ENCODE measurements at places on chromosomes 12 and 14.

GRCh38 chr12:132137483-132138125 lies 6.5 kb downstream of the DDX51 start:
- DNase-seq, result no peak

DNA sequence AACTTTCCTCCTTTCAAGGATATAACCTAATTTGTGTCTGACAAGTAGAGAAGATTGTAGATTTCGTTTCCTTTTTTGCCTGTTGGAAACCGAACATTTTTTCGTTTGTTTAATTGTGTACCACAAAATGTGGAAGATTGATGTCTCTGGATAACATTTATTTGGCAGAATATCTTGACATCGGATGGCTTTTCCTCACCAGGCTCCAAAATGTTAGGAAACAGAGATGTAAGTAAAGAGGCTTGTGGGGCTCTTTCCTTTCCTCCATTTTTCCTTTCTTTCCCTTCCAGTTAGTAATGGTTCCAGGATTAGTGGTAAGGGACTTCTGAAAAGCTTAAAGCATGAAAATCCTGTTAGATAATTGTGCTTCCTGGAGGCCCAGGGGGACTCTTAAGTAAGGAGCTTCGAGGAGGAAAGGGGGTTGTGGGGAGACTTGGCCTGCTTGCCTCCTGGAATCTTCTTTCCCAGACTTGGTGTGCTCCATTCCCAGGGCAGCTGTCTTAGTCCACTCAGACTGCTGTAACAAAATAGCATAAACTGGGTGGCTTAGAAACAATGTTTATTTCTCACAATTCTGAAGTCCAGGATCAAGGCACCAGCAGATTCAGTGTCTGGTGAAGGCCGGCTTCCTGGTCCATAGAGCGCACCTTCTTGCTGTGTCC lies 243.1 kb upstream of the PWP1 start:
- no peak for DNase-seq

DNA sequence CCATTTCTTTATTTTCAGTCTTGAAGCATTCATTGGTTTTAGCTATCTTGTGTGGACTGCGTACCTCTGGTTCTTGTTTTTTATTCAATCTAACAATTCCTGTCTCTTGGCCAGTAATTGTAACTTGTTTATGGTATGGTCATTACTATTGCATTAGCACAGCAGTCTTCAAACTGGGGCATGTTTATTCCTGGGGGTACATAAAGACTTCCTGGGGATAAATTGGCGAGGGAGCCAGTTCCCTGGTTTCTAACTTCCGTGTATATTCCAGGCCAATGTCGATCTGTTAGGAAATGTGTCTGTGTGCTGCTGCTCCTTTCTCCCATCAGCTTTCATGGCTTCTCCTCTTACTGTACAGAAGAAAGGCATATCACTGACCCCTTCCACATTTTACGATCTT lies 13.7 kb upstream of the EVL start:
- no peak for DNase-seq

DNA sequence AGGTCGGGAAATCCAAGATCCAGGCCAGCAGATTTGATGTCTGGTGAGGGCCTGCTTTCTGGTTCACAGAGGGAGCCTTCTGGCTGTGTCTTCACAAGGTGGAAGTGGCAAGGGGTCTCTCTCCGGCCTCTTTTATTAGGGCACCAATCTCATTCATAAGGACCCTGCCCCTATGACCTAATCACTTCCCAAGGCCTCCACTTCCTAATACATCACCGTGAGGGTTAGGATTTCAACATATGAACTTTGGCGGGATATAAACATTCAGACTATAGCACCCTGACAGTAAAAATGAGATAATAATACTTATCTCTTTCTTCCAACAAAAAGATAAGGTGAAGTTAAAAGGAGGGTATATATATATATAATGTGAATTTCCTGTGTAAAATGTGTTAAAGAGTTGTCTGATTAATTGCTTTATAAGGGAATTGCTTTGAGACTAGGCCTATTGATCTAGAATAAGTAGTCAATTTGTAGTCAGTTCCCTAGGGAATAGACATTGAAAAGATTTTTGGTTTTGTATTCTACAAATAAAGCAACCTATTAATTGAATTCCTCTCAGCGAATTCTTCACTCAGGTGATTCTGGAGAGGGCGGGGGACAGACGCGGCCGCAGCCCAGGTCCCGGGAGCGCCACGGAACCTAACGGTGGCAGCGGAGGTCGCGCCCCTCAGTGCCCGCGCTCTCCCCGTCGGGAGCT lies 516 bp upstream of the LGALS3 start:
- no peak for DNase-seq

DNA sequence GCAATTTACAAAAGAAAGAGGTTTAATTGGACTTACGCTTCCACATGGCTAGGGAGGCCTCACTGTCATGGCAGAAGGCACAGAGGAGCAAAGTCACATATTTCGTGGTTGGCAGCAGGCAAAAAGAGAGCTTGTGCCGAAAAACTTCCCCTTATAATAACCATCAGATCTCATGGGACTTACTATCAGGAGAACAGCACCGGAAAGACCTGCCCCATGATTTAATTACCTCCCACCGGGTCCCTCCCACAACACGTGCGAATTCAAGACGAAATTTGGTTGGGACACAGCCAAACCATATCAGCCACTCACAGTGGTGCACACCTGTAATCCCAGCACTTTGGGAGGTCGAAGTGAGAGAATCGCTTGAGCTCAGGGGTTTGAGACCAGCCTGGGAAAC lies 68.5 kb downstream of the FBXL14 start:
- no peak for DNase-seq

DNA sequence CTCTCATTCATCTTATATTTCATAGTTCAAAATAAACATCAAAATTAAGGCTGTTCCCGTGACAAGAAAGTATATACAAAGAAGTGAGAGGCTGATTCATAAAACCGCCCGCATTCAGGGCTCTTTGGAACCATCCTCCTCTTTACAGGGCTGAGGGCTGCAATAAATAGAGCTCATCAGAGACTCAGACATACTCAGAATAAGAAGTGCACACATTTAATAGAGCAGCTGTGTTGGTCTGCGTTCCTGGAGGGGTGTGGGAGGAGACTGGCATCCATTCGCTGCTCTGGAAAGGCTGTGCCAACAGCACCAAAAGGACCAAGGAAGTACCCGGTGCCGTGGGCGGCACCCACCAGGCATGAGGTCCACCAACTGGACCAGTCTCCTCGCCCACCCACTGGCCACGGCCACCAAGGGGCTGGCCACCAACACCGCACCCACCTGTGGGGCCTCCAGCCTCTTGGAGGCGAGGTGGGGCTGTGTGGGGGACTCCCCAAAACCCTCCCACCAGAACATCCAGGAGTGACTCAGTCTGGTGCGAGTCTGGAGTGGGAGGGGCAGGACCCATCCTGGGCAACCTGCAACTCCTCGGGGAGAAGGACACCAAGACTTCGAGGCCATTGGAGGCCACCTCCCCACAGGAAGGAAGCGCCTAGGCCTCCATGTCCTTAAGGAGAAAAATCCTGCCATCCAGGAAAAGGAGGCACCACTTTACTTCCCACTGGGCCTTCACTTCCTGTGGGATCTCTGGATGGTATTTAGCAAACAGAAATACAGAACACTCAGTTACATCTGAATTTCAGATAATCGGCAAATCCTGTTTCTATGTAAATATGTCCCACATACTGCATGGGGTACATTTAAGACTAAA lies 32.7 kb downstream of the VCPKMT start:
- peak; percentile 82 for DNase-seq

- no peak for DNase-seq
Measured at GRCh38 chr14:57987596-57988300, 121.9 kb upstream of the SLC35F4 start.

DNA sequence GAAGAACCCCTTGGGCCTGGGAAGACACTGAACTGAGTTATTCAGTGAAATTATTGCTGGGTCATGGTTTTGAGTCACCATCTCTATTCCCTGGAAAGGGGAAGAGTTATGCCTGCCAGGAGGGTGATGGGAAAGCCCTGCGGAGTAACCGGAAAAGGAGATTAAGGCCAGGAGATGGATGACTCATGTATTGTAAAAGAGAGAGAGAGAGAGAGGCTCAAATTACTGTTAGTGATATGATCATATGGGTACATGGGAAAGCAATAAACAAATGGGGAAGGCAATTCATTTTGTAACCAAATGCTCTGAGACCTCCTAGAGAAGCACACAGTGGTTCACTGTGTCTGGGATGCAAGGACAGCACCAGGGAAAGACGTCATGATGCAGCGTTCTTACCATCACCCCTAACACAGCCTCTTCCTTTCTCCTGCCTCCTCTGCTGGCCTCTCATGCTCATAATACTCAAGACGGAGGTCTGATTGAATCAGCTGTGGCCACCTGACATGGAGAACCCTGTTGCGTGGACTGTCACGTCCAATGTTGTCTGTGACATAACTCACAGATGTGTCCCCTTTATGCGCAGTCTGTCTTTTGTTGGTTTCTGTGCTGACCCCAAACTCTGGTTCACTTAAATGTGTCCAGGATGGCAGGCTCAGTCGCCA lies 243.7 kb downstream of the TMEM132D start:
- DNase-seq, result no peak

DNA sequence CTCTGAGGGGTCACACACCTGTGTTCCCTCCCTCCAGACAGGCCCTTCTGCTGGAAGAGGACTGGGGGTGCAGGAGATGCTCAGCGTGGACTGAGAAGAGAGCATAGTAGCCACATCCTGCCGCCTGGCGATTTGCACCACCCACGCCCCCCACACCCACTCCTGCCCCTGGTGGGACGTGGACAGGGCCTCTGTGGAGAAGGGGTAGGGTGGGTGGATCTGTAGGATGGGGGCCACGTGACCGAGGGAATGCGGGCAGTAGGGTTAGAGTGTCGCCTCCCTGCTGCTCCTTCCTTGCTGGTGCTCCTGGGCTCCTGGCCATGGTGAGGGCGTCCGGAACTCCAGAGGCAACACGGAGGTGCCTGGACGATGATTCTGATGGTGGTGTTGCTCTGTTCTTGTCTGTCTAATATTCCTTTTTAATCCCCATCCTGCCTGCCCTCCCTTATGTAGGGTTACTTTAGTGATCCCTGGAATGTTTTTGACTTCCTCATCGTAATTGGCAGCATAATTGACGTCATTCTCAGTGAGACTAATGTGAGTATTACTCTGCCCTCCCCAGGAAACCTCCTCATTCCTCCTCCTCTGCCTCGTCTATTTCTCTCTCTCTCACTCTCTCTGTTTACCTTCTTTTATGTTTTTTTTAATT lies 161.5 kb upstream of the FKBP4 start:
- no peak for DNase-seq

DNA sequence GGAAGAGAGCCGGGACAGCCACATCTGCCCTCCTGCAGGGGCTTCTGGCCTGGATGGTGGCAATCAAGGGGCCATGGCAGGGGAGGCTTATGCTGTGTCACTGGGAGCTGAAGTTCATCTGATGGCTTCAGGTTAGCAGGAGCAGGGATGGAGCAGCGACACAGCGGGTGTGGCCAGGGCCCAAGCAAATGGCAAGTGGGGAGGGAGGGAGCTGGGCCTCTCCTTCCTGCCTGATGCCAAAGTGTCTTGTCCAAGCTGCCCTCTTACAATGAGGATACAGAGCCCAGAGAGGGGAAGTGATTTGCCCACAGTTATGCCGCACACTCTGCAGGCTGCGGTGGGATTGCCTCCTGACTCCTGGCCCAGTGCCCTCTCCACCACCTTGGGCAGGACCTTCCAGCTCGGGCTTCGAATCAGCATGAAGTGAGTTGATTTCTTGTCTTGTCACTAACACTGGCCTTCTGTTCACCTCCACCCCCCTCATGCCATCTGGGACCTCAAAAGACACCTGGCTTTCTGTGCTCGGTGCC lies 51.3 kb downstream of the IQSEC3 start:
- DNase-seq, result no peak

DNA sequence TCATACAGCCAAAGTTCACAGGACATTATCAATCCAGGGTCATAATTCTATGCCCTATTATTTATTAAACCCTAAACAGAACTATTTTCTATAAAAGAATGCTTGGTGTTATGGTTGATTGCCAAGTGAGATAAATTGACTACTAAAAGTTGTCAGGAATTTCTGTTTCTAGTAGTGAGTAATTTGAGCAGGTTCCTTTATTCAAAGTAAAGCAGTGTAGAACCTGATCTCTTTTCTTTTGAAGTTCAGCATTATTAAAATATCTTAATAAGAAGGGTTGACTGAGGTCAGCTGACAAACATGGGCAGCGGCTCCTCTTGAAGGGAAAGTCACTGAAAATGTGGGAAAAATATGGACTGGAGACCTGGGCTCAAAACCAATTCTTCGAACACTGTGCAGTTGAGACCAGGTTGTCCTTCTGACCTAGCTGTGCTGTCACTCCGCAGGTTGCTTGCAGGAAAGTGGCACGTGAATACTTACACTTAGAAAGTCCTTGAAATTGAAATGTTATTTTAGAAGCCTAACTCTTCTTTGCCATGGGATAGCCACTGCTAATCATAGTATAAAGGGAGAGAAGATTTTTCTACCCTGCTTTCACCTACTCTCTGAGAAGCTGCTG lies 141.0 kb downstream of the RASSF9 start:
- no peak for DNase-seq

DNA sequence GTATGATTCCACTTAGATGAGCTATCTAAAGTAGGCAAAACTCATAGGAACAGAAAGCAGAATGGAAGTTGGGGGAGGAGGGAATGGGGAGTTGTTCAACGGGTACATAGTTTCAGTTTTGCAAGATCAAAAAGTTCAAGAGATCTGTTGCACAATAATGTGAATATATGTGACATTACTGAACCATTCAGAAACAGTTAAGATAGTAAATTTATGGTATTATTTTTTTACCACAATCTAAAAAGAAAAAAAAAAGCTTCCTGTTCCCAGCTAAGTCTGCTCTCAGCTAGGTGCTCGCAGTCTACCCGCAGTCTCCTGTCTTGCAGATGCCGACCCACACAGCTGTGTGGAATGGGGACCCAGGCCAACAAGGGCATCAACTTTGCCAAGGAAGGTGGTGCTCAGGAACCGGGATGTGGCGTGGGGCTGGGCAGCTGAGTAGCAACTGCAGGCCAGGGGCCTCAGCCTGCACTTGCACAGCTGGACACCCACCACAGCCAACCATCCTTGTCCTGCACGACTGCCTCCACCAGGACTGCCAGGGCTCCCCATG lies 15.3 kb upstream of the ANO6 start:
- peak; percentile 35 for DNase-seq

GRCh38 chr14:76997257-76997970 lies 31.1 kb downstream of the IRF2BPL start:
- DNase-seq, result no peak

- no peak for DNase-seq
Measured at GRCh38 chr14:55571125-55571889, 8.7 kb upstream of the KTN1 start.

- no peak for DNase-seq
Measured at GRCh38 chr12:32400114-32400672, 835 bp downstream of the FGD4 start.

DNA sequence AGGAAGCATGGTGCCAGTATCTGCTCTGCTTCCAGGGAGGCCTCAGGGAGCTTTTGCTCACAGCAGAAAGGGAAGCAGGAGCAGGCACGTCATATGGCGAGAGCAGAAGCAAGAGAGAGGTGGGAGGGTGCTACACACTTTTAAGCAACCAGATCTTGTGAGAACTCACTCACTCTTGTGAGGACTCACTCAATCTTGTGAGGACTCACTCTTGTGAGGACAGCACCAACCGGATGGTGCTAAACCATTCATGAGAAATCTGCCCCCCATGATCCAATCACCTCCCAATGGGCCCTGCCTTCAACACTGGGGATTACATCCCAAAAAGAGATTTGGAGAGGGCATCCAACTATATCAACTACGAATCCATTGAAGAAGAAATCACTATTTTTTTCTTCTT lies 34.3 kb upstream of the LMNTD1 start:
- DNase-seq, result no peak

- no peak for DNase-seq
Measured at GRCh38 chr12:107360482-107360881, 267.1 kb upstream of the CRY1 start.
